ENCODE measurements at places on chromosomes 11 and 22.
A peak's percentile ranks its signal among the peaks of the same experiment; 100 is the strongest.

DNA sequence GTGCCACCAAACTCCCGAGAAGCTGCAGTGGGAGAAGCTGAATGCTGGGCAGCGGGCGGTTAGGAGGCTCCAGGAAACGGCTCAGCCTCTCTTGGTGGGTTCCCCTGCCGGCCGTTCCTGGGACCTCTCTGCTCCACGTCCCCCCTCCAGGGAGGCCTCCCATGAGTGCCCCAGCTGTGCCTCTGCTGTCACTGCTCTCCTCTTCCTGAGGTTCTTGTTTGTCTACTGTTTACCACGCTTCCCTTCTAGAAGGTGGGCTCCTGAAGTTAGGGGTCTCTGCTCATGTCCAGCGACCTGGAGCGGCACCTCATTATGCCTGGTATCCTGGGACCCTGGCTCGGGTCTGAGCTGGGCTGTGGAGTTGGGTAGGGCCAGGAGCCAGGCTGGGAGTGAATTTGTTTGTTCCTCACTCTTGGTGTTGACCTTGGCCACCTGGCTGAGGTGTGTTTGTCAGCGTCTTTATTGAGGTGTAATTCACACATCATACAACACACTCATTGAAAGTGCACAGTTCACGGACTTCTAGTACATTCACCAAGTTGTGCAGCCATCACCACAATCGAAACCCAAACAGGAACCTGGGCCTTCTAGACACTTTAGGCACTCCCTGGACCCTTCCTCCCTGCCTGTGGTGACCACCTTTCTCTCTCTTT is 37.8 kb upstream of the GRAMD4 start:
- no peak for DNase-seq

GRCh38 chr11:130834886-130835285 is 81.4 kb downstream of the SNX19 start:
- no peak for DNase-seq

- no peak for DNase-seq
Measured at GRCh38 chr11:122276221-122276620, 160.2 kb upstream of the BLID start.

DNA sequence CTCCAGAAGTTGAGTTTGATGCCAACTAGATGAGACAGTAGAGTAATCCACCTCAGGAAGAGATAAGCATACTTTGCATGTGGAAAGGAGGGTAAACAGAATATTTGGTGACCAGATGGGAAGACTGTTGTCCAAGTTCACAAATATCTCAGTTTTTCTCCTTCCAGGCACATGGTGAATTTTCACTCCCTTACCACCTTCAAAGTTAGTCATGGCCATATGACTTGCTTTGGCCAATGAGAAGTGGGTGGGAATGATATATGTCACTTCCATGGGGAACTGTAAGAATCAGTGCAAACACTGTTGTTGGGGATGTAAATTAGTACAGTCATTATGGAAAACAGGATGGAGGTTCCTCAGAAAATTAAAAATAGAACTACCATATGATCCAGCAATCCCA is 105.8 kb downstream of the SPATA19 start:
- DNase-seq: no peak

- no peak for DNase-seq
Measured at GRCh38 chr22:17786435-17787161, 12.3 kb upstream of the BID start.

DNA sequence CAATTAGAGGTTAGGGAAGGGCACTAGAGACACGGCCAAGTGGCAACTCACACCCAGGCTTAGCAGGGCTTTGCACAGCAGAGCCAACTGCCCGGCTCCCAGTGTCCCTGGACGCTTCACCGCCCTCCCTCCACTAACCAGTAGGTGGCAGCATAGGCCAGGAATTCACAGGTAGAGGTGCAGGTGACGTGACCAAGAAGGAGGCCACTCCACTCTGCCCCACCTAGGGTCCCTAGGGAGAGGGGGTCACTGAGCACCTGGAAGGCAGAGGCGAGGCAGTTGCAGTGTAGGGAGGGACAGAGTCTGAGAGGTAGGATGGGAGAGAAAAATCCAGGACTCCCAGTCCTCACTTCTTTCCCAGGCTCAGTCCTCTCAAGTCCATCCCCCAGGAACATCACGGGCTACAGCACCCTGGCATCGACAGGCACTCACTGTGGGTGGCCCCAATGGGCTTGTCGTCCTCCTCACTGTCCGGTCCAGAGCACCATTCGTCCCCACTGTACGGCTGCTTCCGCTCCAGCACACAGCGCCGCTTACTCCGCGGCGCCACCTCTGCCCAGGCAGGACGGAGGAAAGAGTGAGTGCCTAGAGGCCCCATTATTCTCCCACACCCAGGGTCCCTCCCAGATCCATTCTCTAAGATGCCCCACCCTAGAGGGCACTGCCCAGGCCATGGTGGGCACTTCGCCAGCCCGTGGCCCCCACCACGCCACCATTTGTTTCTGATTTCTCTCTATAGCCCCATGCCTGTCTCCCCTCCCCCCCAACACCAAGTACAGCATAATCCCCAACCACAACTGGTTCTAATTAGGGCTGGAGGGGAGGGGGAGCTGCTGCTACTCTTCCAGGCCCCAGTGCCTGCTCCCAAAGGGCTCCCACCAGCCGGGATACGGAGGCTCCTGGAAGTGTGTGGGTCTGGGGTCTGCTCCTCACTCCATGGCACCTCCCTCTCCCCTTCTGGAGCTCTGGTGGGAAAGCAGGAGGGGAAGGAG is 18.4 kb downstream of the BCL9L start:
- DNase-seq: peak; percentile 92

- no peak for DNase-seq
Measured at GRCh38 chr11:47087801-47088200, 88.9 kb downstream of the ARFGAP2 start.

GRCh38 chr11:60710482-60710881 is 11.1 kb downstream of the MS4A8 start:
- DNase-seq: no peak

- no peak for DNase-seq
Measured at GRCh38 chr22:29994943-29995342, 85.3 kb upstream of the HORMAD2 start.

DNA sequence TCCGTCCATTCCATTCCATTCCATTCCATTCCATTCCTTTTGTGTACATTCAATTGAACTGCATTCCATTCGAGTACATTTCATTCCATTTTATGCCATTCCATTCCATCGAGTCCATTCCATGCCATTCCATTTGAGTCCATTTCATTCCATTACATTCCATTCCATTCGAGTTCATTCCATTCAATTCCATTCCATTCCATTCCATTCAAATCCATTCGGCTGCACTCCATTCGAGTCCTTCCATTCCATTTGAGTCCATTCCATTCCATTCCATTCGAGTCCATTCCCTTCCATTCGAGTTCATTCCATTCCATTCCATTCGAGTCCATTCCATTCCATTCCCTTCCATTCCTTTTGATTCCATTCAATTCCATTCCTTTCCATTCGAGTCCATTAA is 4800.6 kb upstream of the OR11H1 start:
- no peak for DNase-seq

GRCh38 chr11:131402040-131402439 is 31.6 kb downstream of the NTM start:
- DNase-seq: no peak

GRCh38 chr11:124642628-124643027 is 20.0 kb downstream of the TBRG1 start:
- DNase-seq: no peak

GRCh38 chr22:38869663-38870062 is 2.4 kb downstream of the CBX6 start:
- no peak for DNase-seq

GRCh38 chr11:606245-606644 is 9.5 kb downstream of the IRF7 start:
- no peak for DNase-seq

DNA sequence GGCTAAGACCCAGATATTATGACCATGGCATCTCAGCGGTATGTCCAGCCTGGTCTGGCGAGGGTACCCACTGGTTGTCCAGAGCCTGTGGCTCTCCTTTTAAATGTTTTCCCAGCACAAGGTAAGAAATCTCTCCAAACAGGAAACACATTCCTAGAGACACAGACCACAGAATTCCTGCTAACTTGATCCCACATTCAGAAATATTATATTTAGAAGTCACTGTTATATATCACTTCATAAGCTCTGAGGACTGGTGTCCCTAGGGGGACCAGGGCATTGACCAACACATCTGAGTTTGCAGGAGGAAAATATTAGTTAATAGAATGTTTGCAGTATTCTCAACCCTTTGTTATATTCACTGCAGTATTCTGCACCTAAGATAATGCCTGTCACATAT is 23.1 kb downstream of the TMPRSS13 start:
- no peak for DNase-seq

- DNase-seq: no peak
Measured at GRCh38 chr11:65903068-65903481, 2.9 kb upstream of the FOSL1 start.

DNA sequence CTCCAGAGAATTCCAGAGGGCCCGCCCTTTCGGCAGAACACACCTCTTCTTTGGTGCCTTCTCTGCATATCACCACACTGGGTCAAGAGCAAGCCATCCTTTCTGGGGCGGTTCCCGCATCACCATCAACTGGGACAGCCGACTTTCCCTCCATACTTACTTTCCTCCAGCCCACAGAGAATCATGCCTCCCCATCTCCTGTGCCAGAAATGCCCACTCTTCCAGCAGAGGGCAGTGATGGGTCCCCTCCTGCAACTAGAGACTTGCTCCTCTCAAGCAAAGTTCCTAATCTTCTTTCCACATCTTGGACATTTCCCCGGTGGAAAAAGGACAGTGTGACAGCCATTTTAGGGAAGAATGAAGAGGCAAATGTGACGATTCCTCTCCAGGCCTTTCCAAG is 157.7 kb downstream of the C11orf91 start:
- DNase-seq: peak; percentile 38

GRCh38 chr11:113045146-113045545 is 83.9 kb downstream of the NCAM1 start:
- DNase-seq: no peak

GRCh38 chr11:12110201-12110713 is at the start of gene MICAL2:
Gene MICAL2, plus strand, starts transcription at chr11:12110590. Its CDS starts 51,566 bp downstream, at chr11:12162156.
- peak; percentile 85 for DNase-seq

GRCh38 chr11:102360681-102361080 is 13.7 kb downstream of the BIRC2 start:
- no peak for DNase-seq

DNA sequence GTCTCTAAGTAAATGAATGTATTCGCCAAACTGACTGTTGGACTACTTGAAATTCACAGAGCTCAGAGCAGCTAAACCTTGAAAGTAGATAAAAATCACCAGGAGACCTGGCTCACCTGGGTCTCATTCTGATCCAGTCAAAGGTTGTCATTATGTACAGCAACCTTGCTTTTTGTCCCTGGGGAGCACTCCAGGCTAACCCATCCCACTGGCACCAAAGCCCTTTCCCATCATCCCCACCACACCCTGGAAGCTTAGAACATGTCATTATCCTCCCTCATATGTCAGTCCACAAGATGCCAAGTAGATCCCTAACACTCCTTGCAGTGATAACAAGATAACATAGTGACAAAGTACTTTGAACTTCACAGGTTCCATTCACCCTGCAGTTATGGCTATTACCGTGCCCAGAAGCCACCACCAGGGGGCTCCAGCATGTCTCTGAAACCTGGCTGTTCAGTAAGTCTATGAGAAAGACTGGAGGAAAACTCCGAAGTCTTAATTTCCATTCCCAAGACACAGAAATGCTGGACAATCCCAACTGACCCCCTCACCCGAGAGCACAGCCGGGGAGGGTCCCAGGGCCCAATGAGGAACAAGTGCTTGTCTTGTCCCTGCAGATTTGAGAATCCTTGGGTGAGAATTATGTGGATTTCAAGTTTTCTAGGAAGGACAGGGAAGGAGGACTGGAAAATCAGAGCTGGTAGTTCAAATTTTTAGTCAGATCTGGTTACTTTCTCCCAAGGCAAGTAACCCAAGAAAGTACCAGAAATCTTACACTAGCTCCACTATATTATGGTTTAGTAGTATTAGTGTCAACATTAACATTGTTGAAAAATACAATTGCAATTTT is 43.0 kb upstream of the USP47 start:
- DNase-seq: peak; percentile 69

GRCh38 chr11:34161812-34162492 is 56.5 kb downstream of the NAT10 start:
- peak; percentile 36 for DNase-seq

Data from stimulated activated CD4-positive, alpha-beta T cell treated with anti-CD3 and anti-CD28 coated beads, Interleukin-4, amount 100 ng/mL, for 24 hours (primary cell).